ENCODE measurements at places on chromosomes 5 and 9. TPM values are rescaled to one million over a fixed set of nuclear protein-coding genes. Genes with fewer than 3 reads are reported as not detected.

KIF24 gene
- 4.5 TPM for total RNA-seq

PDZD2 gene
- total RNA-seq: 0.05 TPM

JMY gene
- 11.8 TPM for total RNA-seq

SPINK5 gene
- not detected for total RNA-seq

RGS7BP gene
- total RNA-seq: not detected

LCN12 gene
- total RNA-seq: 1.1 TPM

NPR3 gene
- 0.12 TPM for total RNA-seq

ADAMTS12 gene
- not detected for total RNA-seq

SLC36A2 gene
- total RNA-seq: not detected

ZBED3 gene
- total RNA-seq: 3.3 TPM

LHX2 gene
- total RNA-seq: not detected

TLX3 gene
- total RNA-seq: not detected

PCDH12 gene
- 1.1 TPM for total RNA-seq

PHF24 gene
- not detected for total RNA-seq

TERT gene
- total RNA-seq: 10.1 TPM

ROPN1L gene
- not detected for total RNA-seq

BASP1 gene
- 0.94 TPM for total RNA-seq

CNOT6 gene
- 33.3 TPM for total RNA-seq

TAL2 gene
- total RNA-seq: not detected

GALNT12 gene
- 12.9 TPM for total RNA-seq

CDHR2 gene
- 0.35 TPM for total RNA-seq

PKN3 gene
- 7.3 TPM for total RNA-seq

CCNI2 gene
- 2.5 TPM for total RNA-seq

TMEM252 gene
- total RNA-seq: not detected

LCN15 gene
- total RNA-seq: not detected

ARL15 gene
- 6.7 TPM for total RNA-seq

DIRAS2 gene
- not detected for total RNA-seq

EMB gene
- 41.4 TPM for total RNA-seq
